ENCODE measurements at places on chromosomes 6 and 20.

- DNase-seq: no peak
Observed at GRCh38 chr20:1891263-1892118, 3.7 kb upstream of the SIRPA start.

DNA sequence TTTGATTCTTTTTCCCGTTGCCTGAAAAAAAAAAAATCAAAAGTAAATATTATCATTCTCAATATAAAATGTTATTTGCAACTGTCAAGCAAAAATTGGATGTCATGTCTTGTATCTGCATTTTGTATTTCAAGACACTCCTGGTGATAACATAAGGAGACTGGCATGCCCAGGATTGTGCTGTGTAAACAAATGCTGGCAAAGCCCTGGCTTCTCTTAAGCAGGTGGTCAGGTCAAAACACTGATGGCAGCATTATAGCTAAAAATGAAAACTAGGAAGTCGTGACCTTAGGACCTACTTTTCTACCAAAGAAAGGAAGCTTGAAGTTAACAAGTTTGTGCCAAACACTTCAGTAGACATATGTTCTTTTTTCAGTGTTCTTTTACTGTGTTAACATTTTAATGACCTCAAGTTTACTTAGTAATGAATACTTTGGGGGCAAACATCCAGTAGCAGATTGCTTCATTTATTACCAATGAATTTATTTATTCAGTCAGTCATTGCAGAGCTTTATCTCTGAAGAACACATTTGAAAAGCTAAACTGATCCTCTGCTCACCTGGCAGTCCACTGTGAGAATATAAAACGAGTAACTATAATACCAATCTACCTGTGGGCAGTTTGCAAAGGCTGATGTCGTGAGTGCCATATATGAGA lies 243.1 kb upstream of the FLRT3 start:
- DNase-seq: peak; percentile 79

- peak; percentile 71 for DNase-seq
Observed at GRCh38 chr6:168865-169455, 123.3 kb upstream of the DUSP22 start.

- DNase-seq: no peak
Observed at GRCh38 chr20:54180931-54181330, 7.1 kb upstream of the CYP24A1 start.

Data from RPMI8226 (cell line).